HCT116 (cell line): ENCODE measurements at places on chromosomes 13 and 19. TPM values are rescaled to one million over a fixed set of nuclear protein-coding genes. Genes with fewer than 3 reads are reported as not detected.

DNA sequence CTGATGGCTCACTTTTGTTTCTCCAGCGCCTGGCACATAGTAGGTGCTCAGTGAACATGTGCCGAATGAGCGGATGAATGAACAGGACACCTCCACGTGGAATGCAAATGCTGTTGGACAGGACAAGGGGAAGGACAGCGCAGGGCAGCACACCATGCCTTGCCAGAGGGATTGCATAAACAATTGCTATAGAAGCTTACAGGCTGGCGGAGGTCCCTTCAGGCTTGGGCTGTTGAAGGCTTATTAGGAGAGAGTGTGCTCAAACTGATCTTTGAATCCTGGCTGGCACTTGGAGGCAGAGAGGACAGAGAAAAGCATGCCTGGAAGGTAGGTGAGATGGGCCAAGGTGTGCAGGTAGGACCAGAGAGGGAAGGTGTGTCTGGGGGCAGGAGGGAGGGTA, 35.9 kb upstream of the ZNF536 start:
- no peak overlapping the region for H3K27ac ChIP-seq
- DNase-seq, result no peak
- peaks cover 17% of the 10 kb centered on the region for H3K27me3 ChIP-seq
- no peaks in the 10 kb centered on the region for H3K36me3 ChIP-seq
- no peak overlapping the region for H3K4me3 ChIP-seq
- no peaks in the 10 kb centered on the region for H3K4me1 ChIP-seq

- H3K4me1 ChIP-seq, result peaks cover 23% of the 10 kb centered on the region
- no peaks in the 10 kb centered on the region for H3K27me3 ChIP-seq
- peak; percentile 72 for DNase-seq
- peak overlapping the region; percentile 51 for H3K4me3 ChIP-seq
These were observed 53.2 kb upstream of the SHKBP1 start for GRCh38 chr19:40523322-40524047.

GRCh38 chr19:6473647-6474046, 7.9 kb downstream of the DENND1C start:
- no peak for DNase-seq
- H3K36me3 ChIP-seq, result no peaks in the 10 kb centered on the region
- no peaks in the 10 kb centered on the region for H3K27me3 ChIP-seq
- H3K4me1 ChIP-seq, result peaks cover 27% of the 10 kb centered on the region
- H3K4me3 ChIP-seq, result no peak overlapping the region
- no peak overlapping the region for H3K27ac ChIP-seq

DNA sequence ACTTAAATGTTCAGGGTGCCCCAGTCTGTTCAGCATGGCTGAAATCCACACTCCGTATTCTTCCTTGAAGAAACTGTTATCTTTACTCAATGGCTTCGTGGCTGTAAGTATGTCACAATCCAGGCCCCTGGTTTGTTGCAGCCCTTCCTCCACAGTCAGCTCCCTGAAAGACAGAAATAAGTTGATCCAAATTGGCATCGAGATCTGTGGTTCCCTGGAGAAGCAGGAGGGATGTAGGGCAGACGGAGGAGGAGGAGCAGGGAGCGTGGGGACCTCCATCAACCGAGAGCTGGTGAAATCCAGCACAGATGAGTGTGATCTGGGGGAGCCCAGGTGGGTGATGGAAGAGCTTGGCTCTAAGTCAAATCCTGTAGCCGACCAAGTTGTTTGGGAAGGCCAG, 304 bp downstream of the TSPAN16 start:
- H3K4me3 ChIP-seq, result no peak overlapping the region
- H3K27me3 ChIP-seq, result no peaks in the 10 kb centered on the region
- no peak overlapping the region for H3K27ac ChIP-seq
- H3K36me3 ChIP-seq, result no peaks in the 10 kb centered on the region

DNA sequence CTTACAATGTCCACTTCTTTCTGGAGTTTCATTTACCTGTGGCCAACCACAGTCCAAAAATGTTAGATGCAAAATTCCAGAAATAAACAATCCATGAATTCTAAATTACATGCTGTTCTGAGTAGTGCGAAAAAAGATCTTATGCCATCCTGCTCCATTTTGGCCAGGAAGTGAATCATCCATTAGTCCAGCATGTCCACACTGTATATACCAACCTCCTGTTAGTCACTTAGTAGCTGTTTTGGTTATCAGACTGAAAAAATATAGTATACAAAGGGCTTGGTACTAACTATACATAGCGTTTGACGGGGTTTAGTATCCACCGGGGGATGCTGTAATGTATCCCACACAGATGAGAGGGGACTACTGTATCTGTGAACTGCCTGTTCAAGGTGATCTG, 618.0 kb upstream of the ARGLU1 start:
- H3K27me3 ChIP-seq, result no peaks in the 10 kb centered on the region
- no peaks in the 10 kb centered on the region for H3K36me3 ChIP-seq
- no peak for DNase-seq
- no peak overlapping the region for H3K27ac ChIP-seq

LILRA1 gene
- total RNA-seq, result not detected

ZC3H4 gene
- total RNA-seq, result 45.1 TPM

DNA sequence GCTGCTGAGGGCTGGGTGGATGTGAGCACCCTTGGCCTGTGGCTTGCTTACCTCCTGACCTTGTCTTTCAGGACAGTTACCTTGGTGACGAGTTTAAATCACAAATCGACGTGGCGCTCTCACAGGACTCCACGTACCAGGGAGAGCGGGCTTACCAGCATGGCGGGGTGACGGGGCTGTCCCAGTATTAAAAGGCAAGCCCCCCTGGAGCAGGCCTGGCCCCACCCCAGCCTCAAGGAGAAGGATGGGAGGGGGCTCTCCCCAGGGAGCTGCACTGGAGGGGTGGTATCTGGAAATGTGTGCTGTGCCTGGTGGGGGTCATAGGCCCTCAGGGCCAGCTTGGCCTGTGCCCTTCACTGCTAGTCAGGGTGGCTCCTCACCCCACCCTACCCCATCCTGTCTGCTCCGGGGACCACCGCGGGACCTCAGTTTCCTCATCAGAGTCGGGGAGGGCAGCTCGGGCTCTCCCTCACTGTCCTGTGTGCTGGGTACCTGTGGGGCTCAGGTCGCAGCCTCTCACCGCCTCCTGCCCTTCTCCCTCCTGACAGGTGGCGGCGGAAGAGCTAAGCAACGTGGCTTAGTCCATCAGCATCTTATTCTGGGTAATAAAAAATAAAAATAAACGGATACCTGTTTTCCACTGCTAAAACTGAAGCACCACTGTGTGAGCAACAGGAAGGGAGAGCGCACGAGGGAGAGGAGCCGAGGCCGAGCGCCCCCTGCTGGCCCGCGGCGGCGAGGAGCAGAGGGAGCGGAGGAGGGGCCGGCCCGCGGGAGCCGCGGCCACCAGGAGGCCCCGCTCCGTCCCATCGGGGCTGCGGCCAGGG, 29.8 kb downstream of the CERS1 start:
- H3K4me1 ChIP-seq, result no peaks in the 10 kb centered on the region
- no peak overlapping the region for H3K4me3 ChIP-seq
- no peaks in the 10 kb centered on the region for H3K27me3 ChIP-seq
- H3K36me3 ChIP-seq, result peaks cover 55% of the 10 kb centered on the region

DNA sequence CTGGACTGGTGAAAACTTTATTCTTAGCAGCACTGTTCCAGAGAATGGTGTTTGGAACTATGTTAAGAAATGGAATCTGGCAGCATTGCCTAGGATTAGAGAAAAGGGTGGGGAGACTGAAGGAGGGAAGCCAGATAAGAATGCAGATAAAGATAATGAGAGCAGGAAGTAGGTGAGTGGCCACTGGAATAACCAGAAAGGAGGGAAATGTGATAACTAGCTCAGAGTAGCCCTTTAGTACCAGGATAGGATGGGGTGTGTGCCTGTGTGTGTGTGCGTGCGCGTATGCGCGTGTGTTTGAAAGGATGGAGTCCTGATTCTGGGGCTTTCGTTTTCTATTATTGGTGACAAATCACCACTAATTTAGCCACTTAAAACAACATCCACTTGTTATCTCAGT, 33.4 kb upstream of the FRY start:
- H3K4me3 ChIP-seq, result no peak overlapping the region
- no peaks in the 10 kb centered on the region for H3K36me3 ChIP-seq
- H3K27ac ChIP-seq, result no peak overlapping the region
- no peaks in the 10 kb centered on the region for H3K4me1 ChIP-seq
- no peak for DNase-seq

EXOC3L2 gene
- not detected for total RNA-seq
